ENCODE measurements at places on chromosomes 7 and 10. TPM values are rescaled to one million over a fixed set of nuclear protein-coding genes. Genes with fewer than 3 reads are reported as not detected.
A peak's percentile ranks its signal among the peaks of the same experiment; 100 is the strongest.

The ASZ1 gene
- not detected for total RNA-seq

The HDAC9 gene
- 22.7 TPM for total RNA-seq

The FGL2 gene
- not detected for total RNA-seq

The ADCYAP1R1 gene
- 0.17 TPM for total RNA-seq

The CUZD1 gene
- 0.77 TPM for total RNA-seq

The NCF1 gene
- not detected for total RNA-seq

The AMZ1 gene
- total RNA-seq: not detected

DNA sequence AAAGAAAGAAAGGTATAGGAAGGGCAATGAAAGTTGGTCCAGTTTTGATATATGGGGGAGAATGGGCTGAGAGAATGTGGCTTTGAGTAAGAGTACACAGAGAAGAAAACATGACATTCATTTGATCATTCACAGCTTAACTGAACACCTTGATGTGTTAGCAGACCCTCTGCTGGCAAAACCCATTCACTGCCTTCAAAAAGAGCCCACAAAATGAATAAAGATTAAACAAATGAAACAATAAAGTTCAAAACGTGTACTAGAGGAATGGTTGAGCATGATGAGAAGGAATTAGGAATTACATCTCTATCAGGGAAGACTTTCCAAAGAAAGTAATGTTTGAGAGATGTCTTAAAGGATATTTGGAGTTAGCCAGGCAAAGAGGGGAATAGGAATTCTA, 2.1 kb downstream of the WEE2 start:
- no peak for DNase-seq

GRCh38 chr10:73819081-73819480, 7.7 kb upstream of the NDST2 start:
- DNase-seq: no peak

DNA sequence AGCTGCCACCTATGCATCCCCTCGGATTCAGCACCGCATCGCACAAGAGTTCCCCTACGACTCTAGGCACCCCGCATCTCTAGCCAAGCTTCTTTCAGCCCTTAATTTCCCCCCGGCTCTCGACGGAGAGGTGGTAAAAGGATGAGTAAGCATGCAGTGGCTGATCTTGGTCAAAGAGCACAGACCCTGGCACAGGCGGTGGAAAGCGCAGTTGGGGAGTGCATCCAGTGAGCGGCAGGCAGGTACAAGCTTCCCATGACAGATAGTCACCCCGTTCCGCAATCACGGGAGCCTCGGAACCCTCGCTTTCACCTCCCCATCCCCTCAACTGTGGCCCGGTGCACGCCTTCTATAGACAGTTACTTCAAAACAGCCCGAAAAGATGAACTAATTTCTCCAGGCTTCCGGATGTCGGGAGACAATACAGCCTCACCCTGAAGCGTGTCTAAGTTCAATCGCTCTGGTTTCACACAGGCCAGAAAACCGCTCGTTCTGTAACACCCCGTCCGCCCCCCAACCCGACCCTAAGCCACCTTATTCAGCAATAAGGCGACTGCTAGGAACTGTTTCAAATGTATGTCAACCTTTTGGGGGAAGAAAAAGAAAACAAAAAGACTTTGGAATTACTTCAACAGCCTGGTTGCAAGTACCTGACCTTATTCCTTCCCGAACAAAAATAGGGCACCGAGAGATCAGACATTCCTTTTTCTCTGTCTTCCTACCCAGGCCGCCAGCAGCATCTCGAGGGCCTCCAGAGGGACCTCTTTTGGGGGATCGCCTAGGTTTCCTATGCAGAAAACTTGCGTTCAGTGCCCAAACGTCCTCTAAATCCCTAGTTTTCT, 1.4 kb downstream of the RHEB start:
- DNase-seq: peak; percentile 84

GRCh38 chr10:131772441-131772840, 128.4 kb upstream of the PPP2R2D start:
- no peak for DNase-seq

DNA sequence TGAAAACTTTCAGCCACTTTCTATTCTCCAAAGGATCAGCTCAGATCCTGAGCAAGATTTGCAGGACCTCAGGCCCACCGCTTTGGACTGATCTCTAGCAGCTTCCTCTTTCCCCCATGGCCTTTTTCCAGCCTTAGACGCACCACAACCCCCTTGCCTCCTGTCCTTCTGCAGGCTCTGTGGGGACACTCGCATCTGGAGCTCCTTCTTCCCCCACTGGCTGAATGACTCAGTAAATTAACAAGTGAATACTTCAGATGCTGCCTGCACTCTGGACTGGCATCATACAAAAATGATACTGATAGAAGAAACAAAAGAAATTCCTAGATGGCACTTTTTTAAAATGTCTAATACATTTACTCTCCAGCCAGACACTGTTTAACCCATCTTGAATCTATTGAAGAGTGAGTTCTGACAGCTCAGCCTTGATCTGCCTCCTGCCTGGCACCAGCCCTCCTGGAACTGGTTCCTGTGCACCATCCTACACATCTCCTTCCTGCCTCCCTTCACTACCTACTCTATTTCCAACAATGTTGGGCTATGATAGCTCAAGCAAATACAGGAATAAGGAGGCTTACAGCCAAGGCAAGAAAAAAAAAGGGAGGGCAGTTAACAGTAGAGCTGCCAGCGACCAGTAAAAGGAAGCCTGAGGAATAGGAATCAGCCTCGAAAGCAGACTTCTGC, 3.3 kb downstream of the FRMPD2 start:
- no peak for DNase-seq

- DNase-seq: no peak
Observed at GRCh38 chr7:31309407-31309806, 31.1 kb downstream of the NEUROD6 start.

- DNase-seq: no peak
Observed at GRCh38 chr7:140570120-140570519, 70.5 kb downstream of the DENND2A start.

- DNase-seq: no peak
Observed at GRCh38 chr10:29828440-29828894, 193.7 kb upstream of the SVIL start.

- peak; percentile 72 for DNase-seq
Observed at GRCh38 chr10:44386546-44387052, 1.7 kb upstream of the CXCL12 start.
